ENCODE measurements at places on chromosomes 11 and 22.
A peak's percentile ranks its signal among the peaks of the same experiment; 100 is the strongest.

- DNase-seq, result no peak
Measured at GRCh38 chr11:124896821-124897391, 759 bp downstream of the ROBO4 start.

DNA sequence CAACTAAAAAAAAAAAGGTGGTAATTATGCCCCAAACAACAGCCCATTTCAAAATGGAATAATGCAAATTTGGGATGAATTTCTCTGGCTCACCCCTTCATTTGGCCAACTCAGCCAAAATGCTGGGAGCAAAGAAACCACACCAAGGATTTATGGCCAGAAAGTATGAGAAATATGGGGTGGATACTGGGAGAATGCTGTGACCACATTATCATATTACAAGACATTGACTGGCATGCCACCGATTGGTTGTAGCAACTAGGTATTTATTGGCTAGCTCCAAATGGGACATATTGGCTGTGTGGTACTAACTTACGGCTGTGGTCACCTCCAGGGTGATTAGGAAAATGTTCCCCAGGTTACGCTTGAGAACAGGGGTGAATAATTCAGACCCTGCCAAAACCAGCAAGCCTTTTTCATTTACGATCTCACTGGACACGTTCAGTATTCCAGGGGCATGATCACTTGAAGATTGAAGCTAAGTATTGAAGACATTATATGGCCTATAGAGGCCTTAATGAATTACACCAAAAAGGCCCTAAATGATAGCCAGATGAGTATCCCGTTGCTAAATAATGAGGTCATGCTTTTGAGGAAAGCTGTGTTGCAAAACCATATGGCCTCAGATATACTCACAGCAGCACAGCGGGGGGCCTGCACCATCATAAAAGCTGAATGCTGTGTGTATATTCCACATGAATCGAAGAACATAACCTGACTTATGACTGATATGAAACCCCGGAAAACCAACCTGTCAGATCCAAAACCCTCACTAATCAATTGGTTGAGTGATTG, 3.8 kb upstream of the FDX1 start:
- no peak for DNase-seq

- no peak for DNase-seq
Measured at GRCh38 chr11:2516276-2517015, 71.6 kb downstream of the KCNQ1 start.

DNA sequence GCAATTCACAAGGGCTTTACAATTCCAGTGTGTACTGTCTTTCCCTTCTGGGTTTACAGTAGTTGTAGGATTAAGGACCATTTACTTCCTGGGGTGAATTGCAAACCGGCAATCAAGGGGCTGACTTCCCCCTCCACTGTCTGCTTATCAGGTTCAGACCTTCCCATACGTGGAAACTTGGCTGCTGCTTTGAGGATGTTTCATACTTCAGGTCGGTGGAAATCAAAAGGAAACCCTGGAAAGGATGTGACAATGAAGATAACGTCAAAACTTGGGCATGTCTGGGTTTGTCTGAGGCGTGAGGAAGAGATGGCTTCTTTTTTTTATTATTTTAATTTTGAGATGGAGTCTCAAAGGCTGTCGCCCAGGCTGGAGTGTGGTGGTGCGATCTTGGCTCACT, 2.1 kb upstream of the RTCB start:
- no peak for DNase-seq

GRCh38 chr11:69355959-69356702, 62.2 kb downstream of the MYEOV start:
- DNase-seq, result no peak

- DNase-seq, result no peak
Measured at GRCh38 chr11:76623171-76623883, 47.2 kb downstream of the LRRC32 start.

DNA sequence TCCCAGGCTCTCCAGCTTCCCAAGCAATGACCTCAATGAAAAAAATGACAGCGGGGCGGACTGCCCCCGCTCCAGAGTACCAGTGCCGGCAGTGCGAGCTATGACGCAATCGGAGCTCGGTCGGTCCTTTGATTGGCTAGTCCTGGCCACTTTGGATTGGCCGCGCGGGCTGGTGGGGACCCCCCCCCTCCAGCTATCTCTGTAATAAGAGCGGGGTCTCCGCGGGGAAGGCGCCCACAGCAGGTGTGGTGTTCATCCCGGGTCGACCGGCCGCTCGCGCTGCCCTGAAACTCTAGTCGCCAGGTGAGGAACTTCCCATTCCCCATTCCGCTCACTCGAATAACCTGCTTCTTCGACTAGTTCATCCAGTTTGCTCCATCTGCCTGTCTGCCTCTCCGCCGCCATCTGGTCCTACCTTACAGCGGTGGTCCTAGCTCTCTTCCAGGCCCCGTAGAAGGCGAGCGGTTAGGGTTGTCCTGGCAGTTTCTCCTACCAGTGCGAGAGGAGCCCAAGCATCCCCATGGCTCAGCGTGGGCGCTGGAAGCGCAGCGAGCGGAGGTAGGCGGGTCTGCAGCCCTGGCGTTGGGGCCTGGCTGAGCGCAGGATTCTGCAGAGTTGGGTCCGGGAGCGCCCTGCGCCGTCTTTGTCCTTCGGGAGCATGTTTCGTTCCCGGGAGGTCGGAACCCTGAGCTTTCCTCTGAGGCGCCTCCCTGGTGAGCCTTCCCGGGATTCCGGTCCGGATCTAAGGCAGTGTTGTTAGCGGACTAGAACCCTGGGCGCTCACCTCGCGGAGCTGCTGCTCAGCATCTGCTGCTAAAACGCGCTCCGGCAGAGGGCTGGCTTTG, at the start of gene CALCB:
Gene CALCB, plus strand, starts transcription at position 233 of the 845 bp plus-strand sequence. CDS start 1,126 bp downstream, outside the sequence.
- DNase-seq, result peak; percentile 29

DNA sequence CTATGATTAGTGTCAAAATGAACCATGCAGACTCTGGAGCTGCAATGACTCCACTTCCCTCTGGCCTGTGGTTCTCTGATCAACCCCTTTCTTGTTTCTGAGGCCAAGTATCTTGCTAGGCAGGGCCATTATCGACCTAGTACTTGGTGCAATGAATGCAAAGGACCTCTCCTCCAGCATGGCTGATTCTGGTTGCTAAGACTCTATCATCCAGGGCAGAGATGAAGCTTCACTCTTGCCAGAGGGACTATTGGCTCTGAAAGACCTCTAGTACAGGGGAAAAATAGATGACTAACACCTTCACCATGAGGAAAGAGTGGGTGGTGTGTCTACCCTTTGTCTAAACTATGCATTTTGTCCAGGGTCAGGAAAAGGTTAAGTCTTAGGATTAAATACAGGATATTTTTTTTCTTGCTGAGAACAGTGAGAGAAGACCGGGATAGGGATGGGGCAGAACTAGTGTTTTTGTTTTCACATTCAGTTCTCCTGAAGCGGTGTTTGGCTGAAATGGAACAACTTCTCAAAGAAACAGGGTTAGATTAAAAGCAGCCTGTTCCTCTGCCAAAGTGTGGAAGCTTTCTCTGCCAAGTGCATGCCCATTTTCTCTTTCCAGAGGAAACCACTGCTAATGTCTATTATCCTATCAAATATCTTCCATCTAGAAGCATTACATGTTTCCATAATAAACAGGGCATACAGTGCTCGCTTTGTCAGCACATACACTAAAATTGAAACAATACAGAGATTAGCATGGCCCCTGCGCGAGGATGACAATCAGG, 5.0 kb upstream of the MTFP1 start:
- no peak for DNase-seq

DNA sequence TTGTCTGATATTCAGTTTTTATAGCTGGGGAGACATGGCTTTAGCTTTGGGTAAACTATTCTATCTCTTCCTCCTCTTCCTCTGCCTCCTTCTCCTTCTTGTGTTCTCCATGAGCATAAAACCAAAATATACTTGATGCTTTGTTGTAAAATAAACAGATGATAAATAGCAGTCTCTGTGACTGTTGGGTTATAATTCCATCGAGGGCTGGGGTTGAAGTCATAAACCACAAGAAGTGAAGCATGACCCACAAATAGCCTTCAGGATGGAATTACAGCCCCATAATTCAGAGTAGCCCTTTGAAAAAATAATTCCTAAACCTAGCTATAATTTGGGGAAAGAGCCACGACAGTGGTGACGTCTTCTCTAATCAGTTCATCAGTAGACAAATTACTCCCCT, 177.7 kb downstream of the SNX19 start:
- no peak for DNase-seq

- DNase-seq, result peak; percentile 65
Measured at GRCh38 chr11:96337541-96338431, 5.2 kb downstream of the MAML2 start.

GRCh38 chr11:24705474-24705873, 208.6 kb downstream of the LUZP2 start:
- DNase-seq, result no peak

GRCh38 chr11:66868726-66869566, 12.1 kb downstream of the LRFN4 start:
- DNase-seq, result peak; percentile 86

- DNase-seq, result peak; percentile 29
Measured at GRCh38 chr11:129846508-129847335, 31.1 kb downstream of the TMEM45B start.

DNA sequence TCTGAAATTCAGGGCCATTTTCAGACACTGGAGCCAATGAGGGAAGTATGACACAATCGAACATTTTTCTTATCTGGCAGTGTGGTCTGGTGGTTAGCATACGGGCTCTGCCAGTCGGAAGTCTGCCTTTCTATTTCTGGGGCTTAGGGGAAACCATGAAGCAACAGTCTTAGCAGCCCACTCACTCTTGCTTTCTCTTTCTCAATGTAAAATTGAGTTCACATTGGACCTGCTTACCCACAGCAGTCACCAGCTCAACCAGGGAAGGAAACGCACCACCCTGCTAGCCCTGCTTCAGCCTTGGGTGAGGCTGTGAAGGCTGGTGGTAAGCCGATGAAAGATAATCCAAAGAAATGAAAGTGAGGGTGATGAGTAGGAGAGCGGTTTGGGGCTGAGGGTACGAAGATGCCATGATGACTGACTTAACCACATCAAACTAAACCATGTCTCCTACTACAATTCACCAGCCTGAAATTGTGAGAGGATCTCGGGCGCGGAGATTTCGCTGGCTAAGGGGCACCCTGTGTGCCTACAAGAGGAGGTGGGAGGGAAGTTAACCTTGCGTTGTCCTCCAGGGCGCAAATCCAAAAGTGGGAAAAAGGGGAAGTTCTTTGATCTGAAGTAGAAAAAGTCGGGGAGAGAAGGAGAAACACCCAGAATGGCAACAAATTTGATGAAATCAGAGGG, 2.0 kb upstream of the LMO2 start:
- peak; percentile 83 for DNase-seq

- no peak for DNase-seq
Measured at GRCh38 chr22:37664249-37665101, 6.0 kb downstream of the PDXP start.
